Pancreas (tissue), 10 donors: ENCODE measurements at places on chromosomes 2 and 18. TPM values are rescaled to one million over a fixed set of nuclear protein-coding genes. Genes with fewer than 3 reads are reported as not detected.

LOXHD1 gene
- total RNA-seq: not detected

ZNF892 gene
- 1.5 TPM for total RNA-seq

- no peak for DNase-seq
Measured at GRCh38 chr2:122244598-122245229, 489.3 kb downstream of the TSN start.

GRCh38 chr2:65477590-65477989 is 45.2 kb upstream of the SPRED2 start:
- DNase-seq: no peak

- no peak for DNase-seq
Measured at GRCh38 chr2:144948205-144948855, 428.4 kb upstream of the ZEB2 start.

C18orf54 gene
- total RNA-seq: 1.4 TPM

- no peak for DNase-seq
Measured at GRCh38 chr2:11773747-11774525, 27.5 kb downstream of the LPIN1 start.
